ENCODE measurements at places on chromosomes 7 and 10. TPM values are rescaled to one million over a fixed set of nuclear protein-coding genes. Genes with fewer than 3 reads are reported as not detected.

ABCA13 gene
- total RNA-seq = not detected

DNA sequence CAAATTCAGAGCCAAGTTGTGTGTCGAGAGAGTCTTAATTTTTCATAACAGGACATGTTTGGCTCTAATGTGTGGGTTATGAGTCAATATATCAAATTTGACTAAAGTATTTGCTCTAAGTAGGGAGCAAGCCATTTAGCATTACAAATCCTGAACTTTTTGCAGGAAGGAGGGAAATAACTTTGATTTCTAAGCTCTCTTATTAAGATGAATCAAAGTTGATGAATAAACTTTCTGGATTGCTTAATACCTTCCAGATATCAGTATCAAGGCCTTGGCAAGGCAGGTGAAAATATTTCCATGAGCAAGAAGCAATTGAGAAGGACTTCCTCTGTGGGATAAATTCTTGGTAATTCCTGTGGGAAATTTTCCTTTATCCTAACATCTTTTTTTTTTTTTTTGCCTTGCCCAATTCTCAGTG is 258.8 kb downstream of the AHR start:
- no peak for DNase-seq

- DNase-seq = no peak
Measured at GRCh38 chr10:96541921-96542320, 28.2 kb upstream of the TLL2 start.

CPN1 gene
- total RNA-seq = not detected

CCDC146 gene
- 193 TPM for total RNA-seq

PAX2 gene
- total RNA-seq = not detected

DNA sequence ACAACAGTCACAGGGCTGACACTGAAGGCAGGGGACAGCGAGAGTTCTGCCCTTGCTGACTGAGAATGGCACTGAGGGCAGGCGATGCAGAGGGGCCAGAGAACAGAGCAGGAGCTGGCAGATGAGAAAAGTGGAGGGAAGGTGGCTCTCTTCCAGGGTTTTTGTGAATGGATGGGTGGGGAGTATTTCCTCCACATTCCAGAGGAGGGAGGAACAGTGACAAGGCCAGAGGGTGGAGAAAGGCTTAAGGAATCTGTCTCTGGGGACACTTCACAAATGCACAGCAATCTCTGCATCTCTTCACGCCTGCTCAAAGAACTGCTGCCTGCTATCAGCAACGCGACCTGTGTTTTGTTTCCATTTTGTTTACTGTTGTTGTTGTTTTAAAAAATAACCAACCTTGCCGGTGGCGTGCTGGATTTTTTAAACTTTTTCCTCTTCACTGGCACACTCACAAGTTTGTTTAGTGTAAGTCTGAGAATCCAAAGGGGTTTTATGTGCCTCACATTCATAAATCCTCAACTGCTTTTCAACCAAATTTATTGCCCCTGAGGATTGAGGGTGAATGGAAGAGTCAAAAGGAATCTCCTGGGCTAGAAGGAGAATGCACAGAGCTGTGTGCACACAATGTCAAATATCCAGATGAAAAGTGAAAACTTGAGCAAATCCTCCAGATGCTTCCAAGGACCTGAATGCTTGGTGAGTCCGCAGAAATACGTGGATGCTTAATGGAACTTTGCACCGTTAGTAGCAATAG is 129.3 kb downstream of the GLI3 start:
- DNase-seq = peak; percentile 66

DNA sequence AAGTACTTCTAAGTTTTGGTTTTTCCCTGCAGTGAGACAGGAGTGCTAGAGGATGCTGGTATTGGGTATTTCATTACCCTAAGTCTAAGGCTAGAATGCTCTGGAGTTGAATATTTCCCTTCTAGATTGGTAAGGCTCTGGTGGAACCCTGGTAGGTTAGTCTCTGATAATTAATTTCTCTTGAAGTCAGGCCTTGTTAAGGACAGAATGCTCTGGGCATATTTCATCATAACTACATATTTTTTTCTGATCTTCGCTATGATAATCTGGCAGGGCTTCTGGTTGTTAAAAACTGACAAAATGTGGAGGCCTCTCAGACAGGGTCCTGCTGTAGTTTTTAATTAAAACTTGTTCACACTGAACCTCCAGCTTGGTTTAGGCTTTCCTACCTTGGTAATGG is 83.8 kb downstream of the CDK13 start:
- no peak for DNase-seq

GRCh38 chr7:25148772-25149575 is 23.9 kb upstream of the CYCS start:
- DNase-seq = no peak

Data from stomach (tissue), 19 donors.